Calu3 (cell line): ENCODE measurements at places on chromosomes 7 and 10.

GRCh38 chr7:1591876-1592275 lies 22.0 kb upstream of the PSMG3 start:
- DNase-seq: no peak

DNA sequence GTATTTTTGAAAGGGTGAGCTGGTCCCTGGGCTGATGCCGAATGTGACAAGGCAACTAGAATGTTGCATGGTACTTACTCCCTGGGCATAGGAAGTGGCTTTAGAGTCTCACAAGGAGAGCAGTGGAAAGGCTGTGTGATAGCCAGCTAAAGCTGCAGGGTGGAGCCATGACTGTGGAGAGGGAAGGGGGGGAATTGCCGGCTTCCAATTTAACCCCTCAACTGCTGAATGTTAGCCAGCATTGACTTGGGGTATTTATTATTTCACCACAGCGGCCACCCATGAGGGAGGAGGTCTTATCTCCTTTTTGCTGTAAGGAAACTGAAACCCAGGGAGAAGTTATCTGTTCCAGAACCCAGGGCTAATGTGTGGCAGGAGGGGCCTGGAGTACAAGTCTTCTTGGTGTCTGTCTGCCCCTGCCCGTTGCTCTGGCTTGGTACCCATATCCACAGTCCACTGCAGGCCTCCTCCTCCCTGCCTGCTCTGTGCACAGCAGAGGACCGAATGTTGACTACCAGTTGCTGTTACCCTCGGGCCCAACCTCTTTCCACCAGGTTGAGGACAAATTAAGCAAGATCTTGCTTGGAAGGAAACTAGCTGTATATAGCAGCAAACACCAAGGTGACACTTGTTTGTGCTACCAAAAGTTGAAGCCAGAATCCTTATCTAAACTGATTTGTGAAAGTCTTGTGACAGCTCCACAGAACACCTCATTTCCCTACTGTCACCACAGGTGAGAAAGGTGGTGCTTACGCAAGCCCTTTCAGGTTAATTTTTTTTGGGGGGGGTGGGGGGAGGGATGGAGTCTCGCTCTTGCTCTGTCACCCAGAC lies 37.6 kb downstream of the WBP1L start:
- no peak for DNase-seq

- DNase-seq: peak; percentile 43
These were observed 778 bp upstream of the TRIM8 start for GRCh38 chr10:102643336-102644065.

GRCh38 chr10:11880151-11881029 lies 57.2 kb downstream of the PROSER2 start:
- DNase-seq: no peak

DNA sequence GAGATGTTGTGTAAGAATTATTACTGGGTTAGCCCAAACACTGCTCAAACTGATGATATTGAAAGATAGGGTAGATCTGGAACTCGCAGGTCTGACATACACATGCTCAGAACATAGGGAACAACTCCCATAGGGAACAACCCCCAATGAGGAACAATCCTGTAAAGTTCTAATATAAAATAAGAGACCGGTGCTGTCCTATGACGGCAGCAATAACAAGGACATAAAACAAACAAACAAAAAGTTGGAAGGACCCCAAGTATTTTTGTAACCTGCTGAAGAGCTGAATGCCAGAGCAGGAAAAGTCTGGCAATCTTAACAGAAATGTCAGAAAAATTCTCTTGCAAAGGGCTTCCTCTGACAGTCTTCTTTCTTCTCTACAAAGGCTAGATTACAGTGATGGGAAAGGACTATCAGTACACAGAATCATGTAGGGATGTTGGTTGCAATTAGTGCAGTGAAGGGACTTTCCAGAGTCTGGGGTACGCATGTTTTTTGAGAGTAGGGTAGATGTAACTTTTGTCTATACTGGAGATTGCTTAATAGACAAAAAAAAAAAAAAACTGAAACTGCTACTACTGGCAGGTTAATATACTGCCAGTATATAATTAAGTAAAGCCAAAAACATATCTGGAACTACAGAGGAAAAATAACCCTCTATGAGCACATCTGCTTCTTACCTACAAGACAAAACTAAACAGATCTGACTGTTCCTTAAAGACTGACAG lies 35.5 kb downstream of the IDE start:
- DNase-seq: no peak

- DNase-seq: no peak
These were observed 50.6 kb downstream of the PRPF18 start for GRCh38 chr10:13637303-13637856.
